ENCODE measurements at places on chromosomes 3 and 15.

- DNase-seq = no peak
Measured at GRCh38 chr3:98701071-98701675, 62.0 kb upstream of the ST3GAL6 start.

DNA sequence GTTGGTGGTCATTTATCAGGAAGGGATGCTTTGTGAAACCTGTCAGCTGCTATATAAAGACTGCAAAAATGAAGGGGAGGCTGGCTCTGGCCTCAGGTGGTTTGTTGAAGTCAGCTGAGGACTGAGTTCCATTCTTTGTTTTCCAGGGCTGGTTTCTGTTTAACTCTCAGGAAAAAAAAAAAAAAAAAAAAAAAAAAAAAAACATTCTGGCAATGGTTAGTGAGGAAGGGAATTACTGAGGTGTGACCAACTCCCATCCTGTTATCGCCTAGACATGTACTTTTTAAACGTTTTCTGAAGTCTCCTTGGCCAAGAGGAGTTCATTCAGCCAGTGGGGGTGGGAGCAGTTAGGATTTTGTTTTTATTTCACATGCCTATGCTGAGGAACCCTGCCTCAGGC lies 316.3 kb downstream of the OXSM start:
- no peak for DNase-seq

DNA sequence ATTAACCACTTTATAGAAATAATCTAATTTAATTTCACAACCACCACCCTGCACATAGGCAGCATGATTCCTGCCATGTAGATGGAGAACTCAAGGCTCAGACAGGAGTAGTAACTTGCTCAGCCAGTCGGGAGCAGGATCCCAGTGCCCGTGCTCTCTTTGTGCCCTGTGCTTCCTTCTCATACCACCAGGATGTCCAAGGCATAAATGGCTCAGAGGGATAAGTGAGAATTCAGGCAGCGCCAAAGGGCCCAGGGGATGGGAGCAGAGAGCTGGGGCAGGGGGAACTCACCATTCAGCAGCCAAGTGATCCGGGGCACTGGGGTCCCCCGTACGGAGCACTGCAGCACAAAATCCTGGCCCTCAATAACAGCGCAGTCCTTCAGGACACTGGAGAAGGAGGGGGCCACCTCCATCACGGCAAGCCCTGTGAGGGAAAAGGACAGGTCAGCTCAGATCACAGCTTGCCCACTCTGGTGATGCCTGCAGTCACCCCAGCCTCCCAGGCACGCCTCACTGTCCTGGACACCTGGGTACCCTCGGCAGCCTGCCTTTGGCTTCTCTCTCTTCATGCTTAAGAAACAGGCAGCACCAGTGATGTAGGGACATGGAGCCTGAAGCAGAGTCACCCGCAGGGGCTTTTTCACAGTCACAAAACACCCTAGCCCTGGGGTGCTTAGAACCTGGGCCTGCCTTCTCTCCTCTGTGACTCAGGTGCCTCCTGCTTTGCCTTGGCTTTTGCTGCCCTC lies 141.0 kb upstream of the HACD2 start:
- DNase-seq = no peak

GRCh38 chr15:74201710-74202420 lies 722 bp downstream of the STRA6 start:
- no peak for DNase-seq

All from stimulated activated CD4-positive, alpha-beta T cell treated with anti-CD3 and anti-CD28 coated beads, Interleukin-4, amount 100 ng/mL, for 24 hours (primary cell).